ENCODE measurements at places on chromosomes 1 and 21. TPM values are rescaled to one million over a fixed set of nuclear protein-coding genes. Genes with fewer than 3 reads are reported as not detected.

- no peak for DNase-seq
Measured at GRCh38 chr1:199725002-199725565, 302.4 kb upstream of the NR5A2 start.

DNA sequence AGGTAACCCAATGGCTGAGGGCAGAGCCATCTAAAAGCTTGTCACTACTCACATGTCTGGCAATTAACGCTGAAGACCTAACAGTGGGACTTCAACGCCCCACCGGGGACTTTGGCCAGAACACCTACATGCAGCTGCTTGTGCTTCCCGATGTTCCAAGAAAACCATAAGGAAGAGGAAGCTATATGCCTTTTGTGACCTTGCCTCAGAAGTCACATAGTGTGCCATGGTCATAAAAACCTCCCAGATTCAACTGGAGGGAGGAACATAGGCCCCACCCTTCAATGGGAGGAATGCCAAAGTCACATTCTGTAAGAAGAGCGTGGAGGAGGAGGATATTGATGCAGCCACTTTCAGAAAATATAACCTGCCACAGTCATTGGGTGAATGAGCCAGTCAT lies 147.8 kb upstream of the MAGI3 start:
- DNase-seq = no peak

Gene TPTE
- total RNA-seq = not detected

DNA sequence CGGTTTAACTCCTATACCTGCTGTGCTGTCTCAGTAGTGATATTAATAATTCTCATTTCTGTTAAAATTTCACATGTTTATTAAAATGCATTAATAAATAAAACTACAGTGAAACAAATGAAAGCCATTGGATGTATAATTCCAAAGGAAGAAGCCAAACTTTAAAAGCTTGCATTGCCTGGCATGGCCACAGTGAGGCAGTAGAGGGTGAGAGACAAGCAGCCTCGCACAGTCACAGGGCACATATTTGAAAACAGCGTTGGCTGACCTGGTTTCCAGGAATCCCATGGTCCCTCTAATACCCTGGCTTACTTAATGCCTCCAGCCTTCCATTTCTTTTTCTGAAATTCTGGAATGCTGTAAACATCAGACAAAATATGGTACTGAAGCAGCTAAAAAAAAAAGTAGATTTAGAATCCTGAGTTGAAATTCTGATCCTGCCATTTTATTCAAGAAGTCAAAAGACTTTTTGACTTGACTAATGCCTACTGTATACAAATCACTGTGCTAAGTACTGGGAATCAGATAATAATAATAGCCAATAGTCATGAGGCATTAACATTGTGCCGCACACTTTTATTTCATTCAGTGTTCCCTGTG lies 6.7 kb upstream of the RNASEL start:
- peak; percentile 65 for DNase-seq

DNA sequence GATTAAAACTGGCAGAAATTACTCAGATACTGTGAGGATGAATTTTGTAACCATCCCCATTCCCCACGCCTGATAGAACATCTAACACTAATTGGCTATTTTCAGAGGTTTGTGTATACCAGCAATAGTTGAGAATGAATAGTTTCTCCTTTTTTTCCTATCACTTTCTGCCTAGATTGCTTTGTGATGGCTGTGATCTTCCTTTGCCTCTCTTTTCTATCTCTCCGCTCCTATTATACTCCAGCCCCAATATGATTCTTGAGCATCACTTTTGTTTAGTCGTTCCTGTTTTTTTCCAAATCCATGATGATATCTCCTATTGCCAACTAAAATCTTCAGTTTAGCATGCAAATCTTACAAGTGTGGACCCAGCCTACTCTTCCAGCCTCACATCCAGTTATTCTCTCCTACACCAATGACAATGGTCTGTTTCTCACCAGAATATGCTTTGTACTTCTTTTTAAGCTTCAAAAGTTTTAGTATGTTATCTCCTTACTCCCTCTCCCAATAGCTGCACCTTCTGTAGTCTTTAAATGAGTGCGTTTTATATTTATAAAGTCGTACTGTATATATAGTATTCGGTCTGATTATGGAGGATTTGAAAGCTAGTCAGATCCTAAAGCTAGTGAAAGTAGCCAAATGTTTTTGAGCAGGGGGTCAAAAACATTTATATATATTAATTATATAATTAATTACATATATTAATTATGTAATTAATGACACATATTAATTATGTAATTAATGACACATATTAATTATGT lies 25.2 kb downstream of the MAGI3 start:
- no peak for DNase-seq

- DNase-seq = no peak
Measured at GRCh38 chr21:45323487-45324311, 36.0 kb upstream of the POFUT2 start.

DNA sequence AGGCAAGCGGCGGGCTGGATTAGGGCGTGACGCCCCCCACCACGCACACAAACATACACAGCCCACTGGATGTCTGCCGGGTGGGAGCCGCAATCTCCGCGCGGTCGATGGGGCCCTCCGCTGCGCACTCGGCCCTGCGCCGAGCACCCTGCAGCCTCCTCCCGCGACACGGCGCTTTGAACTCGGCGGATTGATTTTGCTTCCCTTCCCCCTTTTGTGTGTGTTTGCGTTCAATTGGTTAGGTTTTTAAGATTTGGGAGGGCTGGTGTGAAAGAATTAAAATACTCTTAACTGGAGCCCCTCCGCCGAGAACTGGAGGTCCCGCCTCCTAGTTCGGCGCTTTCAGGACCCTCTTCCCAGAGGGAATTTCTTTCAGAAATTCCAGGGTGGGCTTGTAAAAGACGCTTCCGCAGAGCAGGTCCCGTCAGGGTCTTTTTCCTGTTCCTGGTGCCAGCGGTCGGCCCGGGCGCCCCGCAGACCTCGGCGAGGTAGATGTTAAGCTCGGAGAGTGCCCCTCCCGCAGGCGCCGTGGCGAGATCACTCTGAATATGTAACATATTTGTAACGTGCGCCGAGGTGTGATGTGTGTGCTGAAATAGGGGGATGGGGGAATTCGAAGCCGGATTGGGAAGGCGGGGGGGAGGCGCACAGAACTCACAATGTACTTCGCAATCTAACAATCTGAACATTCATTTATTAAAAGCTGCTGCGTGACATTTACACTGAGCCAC lies 8.0 kb upstream of the BARHL2 start:
- no peak for DNase-seq

- DNase-seq = no peak
Measured at GRCh38 chr1:117060441-117061317, 553 bp downstream of the TTF2 start.

DNA sequence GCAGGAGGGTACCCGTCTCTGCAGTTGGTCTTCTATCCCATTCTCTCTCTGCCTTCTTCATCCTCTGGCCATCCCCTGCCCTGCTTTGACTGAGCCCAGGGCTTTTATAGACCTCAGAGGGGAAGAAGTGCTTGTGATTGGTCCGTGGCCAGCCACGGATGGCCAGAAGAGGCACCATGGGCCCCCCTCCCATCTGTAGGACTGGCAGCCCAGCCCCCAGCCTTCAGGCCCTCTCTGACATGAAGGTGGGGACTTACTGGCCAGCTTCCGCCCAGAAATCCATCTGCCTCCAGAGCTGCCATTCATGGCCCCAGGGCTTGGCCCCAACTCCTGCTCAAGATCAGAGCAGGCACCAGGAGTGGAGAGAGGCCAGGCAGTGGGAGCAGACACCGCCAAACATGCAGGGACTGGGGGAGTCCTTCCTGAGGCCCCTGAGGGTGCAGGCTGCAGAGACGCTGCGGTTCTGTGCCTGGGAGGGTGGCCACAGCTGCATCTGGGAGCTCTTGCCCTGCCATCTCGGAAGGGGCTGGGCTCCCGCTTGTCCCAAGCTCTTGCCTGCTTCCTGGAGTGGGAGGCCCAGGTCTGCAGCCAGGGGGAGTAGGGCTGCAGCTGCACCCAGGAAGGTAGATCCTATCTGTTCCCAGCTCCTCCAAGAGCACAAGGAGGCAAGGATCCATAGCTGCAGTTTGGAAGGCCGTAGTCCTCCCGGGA lies 698.6 kb upstream of the B3GALT2 start:
- no peak for DNase-seq

- DNase-seq = no peak
Measured at GRCh38 chr1:204841798-204842197, 28.9 kb upstream of the NFASC start.

Gene FMN2
- total RNA-seq = 32.6 TPM

DNA sequence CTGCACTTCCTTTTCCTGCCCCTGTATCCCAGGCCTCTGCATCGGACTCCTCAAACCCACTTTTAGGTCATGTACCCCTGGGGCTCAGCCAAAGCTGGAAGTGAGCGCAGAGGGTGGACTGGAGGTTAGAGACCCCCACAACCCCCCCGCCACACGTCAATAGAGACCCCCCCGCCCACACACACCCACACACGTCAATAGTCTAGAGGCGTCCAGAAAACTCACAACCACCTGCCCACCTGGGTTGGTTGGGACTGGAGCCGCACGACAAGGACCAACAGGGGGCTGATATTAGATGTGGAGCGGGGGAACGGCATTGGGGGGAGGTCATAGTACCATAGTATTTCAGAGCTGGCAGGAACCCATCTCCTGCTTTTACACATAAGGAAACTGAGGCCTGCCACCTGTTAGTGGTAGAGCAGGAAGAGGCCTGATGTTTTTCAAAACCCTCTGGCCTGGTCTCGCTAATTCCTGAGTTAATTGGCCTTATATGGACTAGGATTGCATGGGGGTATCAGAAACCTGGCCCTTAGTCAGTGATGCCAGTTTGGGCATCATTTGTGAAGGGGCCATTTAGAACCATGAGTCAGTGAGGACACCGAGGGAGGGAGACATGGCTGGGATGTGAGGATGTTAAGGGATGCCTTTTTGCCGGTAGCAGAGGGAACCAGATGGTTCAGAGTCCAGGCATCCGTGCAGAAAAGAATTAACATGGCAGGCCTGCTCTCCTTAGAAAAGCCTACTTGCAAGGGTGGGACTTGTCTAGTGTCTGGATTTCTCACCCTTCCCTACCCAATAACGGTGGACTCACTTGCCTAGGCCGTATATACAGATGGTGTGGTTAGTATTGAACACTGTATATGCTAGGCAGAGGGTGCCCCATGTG lies 1.1 kb downstream of the NENF start:
- DNase-seq = no peak

Gene NBPF6
- not detected for total RNA-seq

Gene LPGAT1
- 80.5 TPM for total RNA-seq
